PC-3 (cell line): ENCODE measurements at places on chromosomes 11 and 22. TPM values are rescaled to one million over a fixed set of nuclear protein-coding genes. Genes with fewer than 3 reads are reported as not detected.
A peak's percentile ranks its signal among the peaks of the same experiment; 100 is the strongest.

DNA sequence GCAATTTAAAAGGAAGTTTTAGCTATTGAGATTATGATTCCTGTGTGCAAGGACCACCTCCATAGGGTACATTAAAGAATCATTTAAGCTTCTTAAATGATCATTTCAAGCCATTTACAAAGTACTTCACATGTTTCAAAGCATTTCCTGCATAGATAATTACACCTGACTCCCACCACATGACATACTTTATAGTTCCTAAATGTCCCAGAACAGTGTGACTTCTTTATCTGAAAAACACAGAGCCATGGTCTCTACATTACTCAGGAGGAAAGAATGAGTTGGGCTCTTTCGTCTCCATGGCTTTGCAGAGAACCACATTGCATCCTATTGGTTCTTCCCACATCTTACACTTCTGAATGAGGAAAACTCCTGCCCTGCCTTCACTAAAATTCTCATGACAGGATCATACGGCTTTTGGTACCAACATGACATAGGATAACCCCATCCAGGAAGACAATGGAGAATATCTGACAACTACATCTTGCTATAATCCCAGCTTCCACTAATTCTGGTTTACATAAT lies 88.6 kb downstream of the ETS1 start:
- no peak for DNase-seq

MRGPRE gene
- not detected in 2 replicates for total RNA-seq

UBQLNL gene
- not detected in 2 replicates for total RNA-seq

OR5T3 gene
- not detected in 2 replicates for total RNA-seq

- DNase-seq: no peak
Observed at GRCh38 chr22:50717709-50718351, 20.2 kb upstream of the ACR start.

GRCh38 chr11:96055706-96056387 lies 131.9 kb upstream of the MTMR2 start:
- peak; percentile 83 for DNase-seq

GRCh38 chr22:39536711-39537110 lies 4.2 kb upstream of the RPS19BP1 start:
- no peak for DNase-seq

MS4A3 gene
- not detected in 2 replicates for total RNA-seq

DNA sequence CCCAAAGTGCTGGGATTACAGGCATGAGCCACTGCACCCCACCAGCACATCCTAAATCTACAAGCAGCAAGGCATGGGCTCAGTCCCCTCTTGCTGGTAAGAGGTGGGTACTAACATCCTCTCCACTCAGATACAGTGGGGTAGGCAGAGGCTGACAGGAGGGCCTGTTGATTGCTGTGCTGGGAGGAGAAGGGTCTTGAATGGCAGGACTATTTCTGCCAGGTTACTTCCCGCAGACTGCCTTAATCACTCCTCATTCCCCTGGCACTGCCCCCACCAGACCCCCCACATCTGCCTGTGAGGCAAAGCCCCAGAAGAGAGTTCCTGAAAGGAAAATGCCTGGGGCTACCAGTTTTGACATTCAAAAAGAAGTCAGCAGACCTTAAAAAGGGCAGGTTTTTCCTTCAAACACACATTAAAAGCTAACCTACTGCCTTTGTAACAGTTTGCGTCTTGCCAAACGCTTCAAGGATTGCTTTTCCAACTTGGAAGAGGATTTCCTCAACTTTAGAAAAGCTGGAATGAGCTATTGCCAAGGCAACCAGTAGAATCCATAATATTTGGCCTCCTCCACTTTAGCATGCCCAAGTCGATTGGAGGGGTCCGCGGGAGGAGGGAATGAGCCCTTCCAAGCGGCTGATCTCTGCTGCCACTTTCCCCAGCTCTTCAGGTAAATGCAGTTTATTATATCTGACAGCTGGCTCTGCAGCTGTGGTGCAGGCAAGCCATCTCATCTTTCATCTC lies 62.0 kb downstream of the FDX1 start:
- no peak for DNase-seq

DNAJB7 gene
- total RNA-seq: not detected in 2 replicates

DNA sequence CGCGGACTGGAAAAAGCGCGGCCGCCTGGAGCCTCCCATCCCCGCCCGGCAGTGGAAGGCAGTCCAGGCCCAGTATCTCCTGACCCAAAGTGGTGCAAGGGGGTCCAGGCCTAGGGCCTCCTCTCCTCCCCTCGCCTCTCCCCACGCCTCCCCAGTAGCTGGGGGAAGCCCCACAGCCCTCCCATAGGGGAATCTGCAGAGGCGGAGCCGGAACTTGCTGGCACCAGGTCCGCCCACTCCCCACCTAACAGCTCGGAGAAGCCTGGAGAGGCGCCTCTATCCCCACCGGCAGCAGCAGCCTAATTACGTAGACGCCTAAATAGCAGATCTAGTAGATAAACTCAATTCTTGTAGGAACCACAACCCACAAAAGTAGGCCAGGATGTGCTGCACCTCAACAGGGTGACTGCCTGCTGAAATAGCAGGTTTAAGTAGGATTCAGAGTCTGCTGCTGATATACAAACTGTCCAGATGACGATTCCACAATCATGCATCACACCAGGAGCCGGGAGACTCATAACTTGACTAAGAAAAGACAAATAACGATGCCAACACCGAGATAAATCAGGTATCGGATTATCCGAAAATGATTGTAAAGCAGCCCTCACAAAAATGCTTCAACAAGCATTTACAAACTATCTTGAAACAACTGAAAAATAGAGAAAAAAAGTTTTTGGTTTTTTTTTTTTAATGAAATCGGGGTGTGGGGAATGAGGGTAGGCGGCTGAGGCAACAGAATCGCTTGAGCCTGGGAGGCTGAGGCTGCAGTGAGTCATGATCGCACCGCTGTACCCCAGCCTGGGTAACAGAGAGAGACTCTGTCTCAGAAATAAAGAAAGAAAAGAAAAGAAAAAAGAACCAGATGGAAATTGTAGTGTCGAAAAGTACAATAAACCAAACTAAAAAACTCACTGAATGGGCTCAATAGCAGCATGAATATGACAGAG lies 11.4 kb upstream of the BRD1 start:
- no peak for DNase-seq

TTC28 gene
- 4.1 and 6.3 TPM in 2 replicates for total RNA-seq

GRCh38 chr22:42425337-42425988 lies 6.7 kb downstream of the NFAM1 start:
- DNase-seq: no peak

- peak; percentile 52 for DNase-seq
Observed at GRCh38 chr11:118608360-118609227, 1.2 kb downstream of the PHLDB1 start.

OR5I1 gene
- total RNA-seq: not detected in 2 replicates
